ENCODE measurements at places on chromosomes 6 and 20.

GRCh38 chr6:112563368-112563767 lies 216.2 kb downstream of the RFPL4B start:
- DNase-seq: peak; percentile 95

DNA sequence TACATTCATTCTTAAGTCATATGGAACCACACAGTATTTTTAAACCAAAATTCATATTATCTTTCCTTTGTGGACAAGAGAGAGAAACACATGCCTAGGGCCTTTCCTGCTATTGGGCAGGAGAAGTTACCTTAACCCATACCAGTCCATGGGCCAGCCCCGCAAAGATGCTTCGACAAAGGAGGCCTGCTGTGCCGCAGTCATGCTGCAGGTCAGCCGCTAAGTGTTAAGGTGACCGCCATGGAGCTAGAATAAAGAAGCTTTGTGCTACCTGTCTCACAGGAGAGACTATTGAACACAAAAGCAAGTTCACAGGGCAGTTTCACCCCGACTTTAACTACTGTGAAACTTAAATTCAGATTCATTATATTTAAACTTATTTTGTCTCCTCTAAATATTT lies 62.3 kb upstream of the TMEM181 start:
- DNase-seq: no peak

DNA sequence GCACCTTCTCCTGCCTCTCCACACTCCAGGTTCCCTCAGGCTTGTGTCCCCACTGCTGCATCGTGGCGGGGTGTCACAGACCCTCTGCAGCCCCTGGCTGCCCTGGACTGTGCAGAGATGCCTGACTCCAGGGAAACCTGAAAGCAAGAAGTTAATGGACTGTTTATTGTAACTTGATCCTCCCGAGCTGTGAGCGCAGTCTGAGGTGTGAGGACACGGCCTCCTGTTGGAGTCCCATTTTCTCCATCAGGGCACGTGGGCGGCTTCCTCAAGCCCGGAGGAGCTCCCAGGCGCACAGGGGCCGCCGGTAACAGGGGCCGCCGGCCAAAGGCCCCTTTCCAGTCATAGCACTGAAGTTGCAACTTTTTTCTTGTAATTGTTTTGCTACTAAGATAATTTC lies 16.9 kb downstream of the RBM38 start:
- no peak for DNase-seq

DNA sequence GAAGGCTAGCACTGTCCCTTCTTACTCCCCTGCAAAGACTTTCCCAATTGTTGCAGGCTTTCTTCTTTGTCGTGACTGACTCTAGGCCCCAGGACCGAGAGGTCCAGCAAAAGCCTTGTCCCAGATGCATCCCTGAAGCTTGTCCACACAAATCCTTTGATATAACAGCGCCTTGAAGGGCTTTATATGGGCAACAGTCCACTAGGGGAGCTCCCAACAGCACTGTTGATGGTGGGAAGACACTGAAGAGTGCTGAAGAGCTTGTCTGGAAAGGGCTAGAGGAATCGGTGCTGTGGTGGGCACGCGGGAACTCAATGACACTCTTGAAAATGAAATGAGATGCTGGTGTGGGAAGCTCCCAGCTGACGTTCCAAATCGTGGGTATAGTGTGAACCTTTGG lies 316.1 kb upstream of the CDH4 start:
- DNase-seq: peak; percentile 23

DNA sequence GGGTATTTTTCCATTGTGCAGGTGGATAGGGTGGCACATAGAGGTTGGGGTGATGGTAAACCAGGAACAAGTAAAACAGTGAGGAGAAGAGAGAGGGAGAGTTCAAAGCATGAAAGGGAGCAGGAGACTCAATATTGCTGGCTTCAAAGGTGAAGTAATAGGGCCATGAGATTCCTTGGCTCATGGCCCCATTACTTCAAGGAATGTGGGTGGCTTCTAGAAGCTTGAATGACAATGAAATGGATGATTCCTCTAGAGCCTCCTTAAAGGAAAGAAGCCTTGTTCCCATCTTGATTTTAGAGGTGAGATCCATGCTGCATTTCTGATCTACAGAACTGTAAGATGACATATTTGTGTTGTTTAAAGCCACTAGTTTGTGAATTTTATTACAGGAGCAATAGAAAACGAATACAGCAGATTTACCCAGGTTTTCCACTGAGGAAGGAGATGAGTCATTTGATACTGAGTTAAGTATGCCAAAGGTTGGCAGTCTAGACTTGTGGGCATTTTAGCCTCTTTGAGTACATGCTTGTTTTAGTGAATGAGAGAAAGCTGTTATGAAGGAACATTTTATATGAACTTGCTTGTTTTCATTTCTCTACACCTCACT lies 110.4 kb downstream of the PLCB4 start:
- peak; percentile 36 for DNase-seq

- DNase-seq: peak; percentile 72
Observed at GRCh38 chr6:36285187-36285671, 15.4 kb downstream of the PNPLA1 start.

GRCh38 chr20:34829191-34829590 lies 3.7 kb upstream of the NCOA6 start:
- peak; percentile 35 for DNase-seq

DNA sequence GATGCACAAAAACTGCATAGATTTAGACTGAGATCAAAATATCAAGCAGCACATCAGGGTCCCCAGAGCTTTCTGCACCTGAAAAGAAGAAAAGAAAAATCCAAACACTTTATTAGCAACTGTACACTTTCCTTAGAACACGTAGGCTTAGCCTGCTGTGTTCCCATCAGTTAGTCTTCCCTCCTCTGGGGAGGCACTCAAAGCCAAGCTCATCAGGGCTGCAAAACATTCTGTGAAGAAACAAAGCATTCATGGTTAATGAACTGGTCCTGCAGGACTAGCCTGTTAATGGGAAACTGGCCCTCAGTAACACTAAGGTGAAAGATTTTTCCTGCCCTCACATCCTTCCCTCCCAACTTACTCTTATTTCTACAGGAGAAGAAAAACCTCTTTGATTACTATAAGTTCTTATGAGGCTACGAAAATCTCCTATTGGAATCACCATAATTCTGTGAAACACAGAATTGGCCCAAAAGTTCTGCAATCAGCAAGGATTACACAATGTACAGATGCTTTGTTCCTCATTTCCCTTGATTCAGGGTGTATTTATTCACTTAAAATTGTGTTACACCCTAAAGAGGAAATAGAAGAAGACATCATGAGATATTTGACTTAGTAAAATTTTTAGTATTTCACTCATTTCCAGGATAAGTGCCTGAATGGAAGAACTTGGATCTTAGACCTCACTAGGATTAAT lies 901.0 kb upstream of the MAP3K7 start:
- peak; percentile 5 for DNase-seq

GRCh38 chr6:96522465-96523009 lies 931 bp downstream of the UFL1 start:
- peak; percentile 29 for DNase-seq

DNA sequence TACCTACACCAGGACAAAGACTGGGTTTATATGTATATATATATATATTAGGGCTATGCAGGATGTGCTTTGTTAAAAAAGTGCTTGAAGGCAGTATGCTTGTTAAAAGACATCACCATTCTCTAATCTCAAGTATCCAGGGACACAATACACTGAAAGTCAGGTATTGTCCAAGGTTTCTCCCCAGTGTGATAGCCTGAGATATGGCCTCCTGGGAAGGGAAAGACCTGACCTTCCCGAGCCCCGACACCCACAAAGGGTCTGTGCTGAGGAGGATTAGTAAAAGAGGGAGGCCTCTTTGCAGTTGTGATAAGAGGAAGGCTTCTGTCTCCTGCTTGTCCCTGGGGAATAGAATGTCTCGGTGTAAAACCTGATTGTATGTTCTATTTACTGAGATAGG lies 156.9 kb downstream of the GPX5 start:
- peak; percentile 83 for DNase-seq

- DNase-seq: peak; percentile 93
Observed at GRCh38 chr6:41602864-41603608, 35.2 kb upstream of the MDFI start.

DNA sequence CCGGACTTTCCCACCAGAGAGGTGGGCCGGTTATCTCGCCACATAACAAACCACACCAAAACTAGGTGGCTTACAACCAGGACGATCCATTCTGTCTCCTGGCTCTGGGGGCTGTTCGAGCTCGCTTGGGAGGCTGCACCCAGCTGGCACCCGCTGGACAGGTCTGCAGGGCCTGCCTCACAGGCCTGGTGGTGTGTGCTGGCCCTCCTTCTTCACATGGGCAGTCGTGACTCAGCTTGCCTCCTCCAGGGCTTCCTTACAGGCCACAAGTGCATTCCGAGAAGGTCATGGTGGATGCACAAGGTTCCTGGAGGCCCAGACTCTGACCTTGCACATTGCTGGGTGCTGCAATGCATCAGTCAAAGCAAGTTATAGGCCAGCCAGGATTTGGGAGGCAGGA lies 34.2 kb downstream of the FOXF2 start:
- DNase-seq: no peak

DNA sequence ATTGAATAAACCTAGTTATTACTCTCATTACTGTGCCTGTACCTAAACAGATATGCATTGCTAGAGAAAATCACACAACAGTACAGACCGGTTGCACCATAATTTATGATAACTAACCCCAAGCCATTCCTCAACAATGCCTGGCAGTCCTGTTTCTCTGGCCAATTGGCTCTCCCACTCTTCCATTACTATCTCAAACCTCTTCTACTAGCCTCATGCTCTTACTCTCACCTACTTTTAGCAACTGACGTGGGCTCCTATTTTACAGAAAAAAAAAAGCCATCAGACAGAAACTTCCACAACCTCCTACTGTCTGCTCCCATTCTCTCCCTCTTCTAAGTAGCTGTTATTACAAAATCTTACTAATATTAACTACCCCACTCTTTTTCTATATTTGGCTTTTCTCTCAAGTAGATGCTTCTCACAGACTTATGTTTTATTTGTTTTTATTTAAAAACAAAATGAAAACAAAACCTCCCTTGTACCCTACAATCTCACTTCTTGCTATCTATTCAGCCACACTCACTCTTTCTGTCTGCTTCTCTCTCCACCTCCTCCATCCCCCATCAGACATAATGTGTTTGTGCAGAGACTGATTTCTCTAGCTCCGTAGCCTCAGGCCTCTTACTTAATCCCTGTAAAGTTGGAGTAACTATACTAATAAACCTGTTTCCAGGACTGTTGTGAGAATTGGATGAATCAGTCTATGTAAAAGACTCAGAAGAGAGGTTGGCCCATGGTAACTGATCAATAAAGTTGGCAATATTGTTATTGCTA lies 9.1 kb downstream of the GOPC start:
- DNase-seq: no peak

GRCh38 chr6:524803-525202 lies 132.1 kb downstream of the HUS1B start:
- DNase-seq: peak; percentile 16

GRCh38 chr20:43472671-43473380 lies 15.1 kb downstream of the SRSF6 start:
- DNase-seq: peak; percentile 13

- DNase-seq: peak; percentile 93
Observed at GRCh38 chr6:147447835-147448611, 60.5 kb upstream of the SAMD5 start.

DNA sequence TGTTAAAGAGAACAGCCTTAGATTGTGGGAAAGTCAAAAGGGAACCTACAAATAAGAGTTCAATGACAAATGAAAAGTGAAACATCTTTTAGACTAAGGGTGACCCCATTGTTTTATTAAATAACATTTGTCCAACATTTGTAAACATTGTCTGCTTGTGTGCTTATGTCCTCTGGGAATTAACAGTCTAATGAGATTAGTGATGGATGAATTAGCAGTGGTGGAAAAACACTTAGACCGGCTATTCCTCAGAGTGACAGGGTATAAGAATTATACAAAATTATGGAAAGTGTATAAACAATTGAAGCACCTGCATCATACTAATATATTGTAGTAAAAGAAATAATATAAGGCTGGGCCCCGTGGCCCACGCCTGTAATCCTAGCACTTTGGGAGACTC lies 29.3 kb upstream of the HFE start:
- no peak for DNase-seq

Measured in mesendoderm (in vitro differentiated cells).